ENCODE measurements at places on chromosomes 2 and 18.

DNA sequence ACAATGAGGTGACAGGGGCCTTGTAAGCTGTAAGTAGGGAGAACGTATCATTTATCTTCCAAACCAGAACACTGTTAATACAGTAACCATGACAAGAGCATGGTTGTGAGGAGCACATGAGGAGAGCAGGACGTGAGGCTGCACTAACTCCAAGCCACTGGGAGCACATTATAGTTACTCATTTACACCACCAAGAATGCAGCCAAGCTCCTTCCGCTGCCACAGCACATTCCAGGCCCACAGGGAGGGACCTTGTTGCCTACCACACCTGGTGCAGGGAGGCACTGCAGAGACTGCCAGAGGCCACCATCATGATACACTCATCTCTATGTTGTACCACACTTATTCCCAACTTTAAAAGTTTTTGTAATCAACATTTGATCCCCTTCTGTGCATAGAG lies 13.5 kb upstream of the SFXN5 start:
- DNase-seq: no peak

DNA sequence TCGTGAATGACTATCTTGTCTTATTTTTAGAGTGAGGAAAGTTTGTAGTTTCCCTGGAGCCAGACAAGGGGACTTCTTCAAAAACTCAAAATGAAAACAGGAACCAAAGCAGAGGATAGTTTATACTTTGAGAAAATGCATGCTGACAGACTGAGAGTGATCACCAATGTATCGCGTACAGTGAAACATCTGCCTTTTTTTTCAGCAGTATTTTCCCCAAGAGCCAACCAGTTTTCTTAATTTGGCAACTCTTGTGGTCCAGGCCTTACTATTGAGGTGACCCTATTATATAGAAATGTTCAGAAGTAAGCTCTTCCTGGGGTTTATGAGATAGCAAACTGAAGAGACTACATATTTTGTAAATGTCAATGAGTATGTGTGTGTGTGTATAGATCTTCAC lies 153.7 kb upstream of the VRK2 start:
- DNase-seq: peak; percentile 74

DNA sequence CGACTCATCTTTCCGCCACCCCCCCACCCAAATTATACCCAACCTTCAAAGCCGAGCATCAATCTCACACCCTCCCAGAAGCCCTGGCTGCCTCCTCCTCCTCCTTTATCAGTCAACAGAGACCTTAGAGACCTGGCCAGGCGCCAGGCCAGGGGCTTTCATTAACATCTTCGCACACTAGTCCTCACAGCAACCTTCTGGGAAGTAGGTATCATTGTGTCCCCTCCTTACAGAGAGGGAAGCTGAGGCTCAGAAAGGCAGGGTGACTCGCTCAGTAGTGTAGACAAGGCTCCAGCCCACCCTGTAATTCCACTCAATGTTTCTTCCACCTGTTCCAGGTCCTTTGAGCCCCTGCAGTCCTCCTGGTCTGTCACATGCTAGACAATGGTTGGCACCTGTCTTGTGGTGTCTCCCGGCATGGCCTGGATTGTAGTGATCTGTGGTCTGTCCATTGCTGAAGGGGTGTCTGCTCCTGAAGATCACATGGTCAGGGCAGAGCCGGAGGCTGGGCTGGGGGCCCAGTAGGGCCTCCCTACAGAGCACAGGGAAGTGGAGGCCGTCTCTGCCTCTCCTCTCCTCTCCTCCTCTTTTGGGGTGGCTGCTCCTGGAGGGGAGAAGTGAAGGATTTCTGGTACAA lies 36.0 kb downstream of the KLHL29 start:
- no peak for DNase-seq

DNA sequence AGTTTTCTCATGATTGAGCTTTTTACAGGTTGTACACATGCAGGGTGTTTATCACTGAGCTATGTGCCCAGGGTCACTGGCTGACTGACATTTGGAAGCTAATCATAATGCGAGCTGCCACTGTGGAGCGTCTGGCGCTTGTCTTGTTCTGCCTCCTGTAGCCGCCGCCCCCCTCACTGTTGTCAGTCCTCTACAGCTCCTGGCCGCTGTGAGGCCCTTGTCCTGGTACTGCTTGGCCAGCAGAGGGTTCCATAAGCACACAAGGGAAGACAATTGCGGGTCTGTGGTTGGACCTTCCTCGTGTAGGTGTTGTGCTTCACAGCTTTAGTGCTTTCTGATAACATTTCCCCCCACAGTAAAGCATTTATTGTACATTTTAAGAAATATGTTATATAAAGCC lies 105.6 kb upstream of the LDLRAD4 start:
- DNase-seq: no peak

DNA sequence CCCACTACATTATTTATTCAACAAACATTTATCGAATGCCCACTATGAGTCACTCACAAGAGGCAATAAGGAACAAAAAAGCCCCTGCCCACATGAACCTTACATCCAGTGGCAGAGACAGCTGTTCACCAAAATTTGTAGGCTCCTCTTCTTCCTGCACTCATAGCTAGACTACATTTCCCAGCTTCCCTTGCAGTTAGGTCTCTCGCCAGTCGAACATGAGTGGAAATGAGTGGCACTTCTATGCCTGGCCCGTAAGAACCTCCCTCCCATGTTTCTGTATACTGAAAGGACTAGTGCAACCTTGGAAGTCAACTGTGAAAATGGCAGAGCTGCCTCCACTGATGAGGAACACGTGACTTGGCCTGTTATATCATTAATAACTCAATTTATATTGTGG lies 19.4 kb upstream of the NCOA1 start:
- peak; percentile 38 for DNase-seq

DNA sequence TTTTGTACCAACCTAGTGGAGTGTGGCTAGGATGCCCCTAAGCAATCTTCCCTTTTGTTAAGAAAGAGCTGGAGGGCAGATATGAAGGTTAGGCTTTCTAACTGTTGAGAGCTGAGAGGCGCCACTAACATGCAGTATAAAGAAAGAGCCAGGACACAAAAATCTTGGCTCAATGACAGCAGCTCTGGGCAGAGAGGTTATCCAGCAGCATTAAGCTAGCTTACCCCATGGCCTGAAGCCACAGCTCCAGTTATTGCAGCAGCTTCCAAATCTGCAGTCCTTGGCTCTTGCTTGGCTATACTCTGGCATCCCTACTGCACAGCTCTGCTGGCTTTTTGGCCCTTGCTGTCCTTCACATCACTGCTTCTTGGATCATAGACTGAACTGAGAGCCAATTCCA lies 213.4 kb downstream of the GPD2 start:
- no peak for DNase-seq

GRCh38 chr2:122856696-122857095 lies 1101.2 kb downstream of the TSN start:
- no peak for DNase-seq

DNA sequence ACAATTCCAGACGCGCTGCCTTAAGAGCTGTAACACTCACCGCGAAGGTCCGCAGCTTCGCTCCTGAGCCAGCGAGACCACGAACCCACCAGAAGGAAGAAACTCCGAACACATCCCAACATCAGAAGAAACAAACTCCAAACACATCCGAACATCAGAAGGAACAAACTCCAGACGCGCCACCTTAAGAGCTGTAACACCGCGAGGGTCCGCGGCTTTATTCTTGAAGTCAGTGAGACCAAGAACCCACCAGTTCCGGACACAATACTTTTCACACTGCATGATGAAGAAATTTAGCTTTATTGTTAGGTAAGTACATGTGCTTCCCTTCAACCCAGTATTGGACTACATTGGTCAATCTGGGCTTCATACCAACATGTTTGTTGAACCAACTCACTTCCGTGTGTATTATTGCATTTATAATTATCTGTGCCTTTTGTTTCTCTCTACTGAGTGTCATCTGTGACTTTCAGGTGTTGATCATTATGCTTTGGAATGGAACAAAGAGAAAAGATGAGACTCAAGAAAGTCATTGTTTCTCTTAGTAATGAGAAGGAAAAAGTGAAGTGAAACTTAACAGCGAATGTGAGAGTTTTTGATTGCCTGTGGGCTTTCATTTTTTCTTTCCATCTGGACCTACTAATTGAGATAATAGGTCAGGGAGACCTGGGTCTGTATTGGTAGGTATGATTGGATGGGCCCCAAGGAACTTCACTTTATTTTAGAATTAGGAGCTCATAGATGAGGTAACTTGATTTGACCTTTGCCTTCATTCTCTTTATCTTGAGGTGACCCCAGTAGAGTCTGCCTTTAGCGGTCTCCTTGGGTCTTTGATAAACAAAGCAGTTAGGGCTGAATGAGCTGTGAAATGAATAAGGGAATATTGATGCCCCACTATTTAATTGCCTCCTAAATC lies 76.1 kb upstream of the CAVIN2 start:
- DNase-seq: peak; percentile 62

GRCh38 chr2:109510136-109511028 lies 103.4 kb downstream of the SEPTIN10 start:
- peak; percentile 83 for DNase-seq

DNA sequence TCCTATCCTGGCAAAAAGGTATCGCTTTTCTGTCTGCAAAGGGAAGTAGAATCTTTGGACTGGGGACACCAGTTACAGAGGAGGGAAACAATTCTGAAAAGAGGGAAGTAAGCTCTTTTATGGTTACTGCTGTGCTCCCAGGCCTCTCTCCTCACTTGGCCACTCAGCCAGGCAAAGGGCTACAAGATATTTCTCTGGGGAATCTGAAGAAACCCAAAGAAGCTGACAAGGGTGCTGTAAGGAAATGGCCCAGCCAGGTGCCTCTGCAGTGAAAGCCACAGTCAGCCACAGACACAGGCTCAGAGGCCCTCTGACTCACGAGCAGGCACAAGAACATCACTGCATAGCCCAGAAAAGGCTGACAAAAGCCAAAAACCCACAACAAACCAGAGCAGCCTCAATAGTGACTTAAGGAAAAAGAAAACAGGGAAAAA lies 5.8 kb downstream of the HDLBP start:
- peak; percentile 89 for DNase-seq

DNA sequence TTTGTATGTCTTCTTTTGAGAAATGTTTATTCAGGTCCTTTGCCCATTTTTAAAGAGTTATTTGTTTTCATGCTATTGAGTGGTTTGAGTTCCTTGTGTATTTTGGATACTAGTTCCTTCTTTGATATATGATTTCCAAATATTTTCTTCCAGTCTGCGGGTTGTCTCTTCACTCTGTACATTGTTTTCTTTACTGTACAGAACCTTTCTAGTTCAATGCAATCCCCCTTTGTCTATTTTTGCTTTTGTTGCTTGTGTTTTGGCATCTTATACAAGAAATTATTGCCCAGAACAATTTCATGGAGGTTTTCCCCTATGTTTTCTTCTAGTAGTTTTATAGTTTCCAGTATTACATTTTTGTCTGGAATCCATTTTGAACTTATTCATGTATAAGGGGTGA lies 62.5 kb upstream of the ACVR1C start:
- no peak for DNase-seq

DNA sequence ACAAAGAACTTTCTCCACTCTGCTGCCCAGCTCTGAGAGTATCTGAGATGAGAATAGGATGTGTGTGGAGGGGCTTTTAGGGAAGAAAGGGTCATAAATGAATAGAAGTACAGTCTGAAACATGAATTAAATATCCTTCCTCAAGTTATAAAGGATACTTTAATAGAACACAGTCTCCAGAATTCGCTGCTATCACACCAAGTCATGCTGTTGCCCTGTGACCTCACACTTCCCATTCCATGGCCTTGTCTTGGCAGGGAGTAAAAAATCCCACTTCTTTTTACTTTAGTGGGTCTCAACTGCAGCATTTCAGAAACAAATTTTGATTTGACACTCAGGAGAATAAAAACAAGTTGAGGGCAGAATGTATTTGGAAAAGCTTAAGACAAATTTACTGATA lies 3.8 kb upstream of the RPE start:
- DNase-seq: no peak

DNA sequence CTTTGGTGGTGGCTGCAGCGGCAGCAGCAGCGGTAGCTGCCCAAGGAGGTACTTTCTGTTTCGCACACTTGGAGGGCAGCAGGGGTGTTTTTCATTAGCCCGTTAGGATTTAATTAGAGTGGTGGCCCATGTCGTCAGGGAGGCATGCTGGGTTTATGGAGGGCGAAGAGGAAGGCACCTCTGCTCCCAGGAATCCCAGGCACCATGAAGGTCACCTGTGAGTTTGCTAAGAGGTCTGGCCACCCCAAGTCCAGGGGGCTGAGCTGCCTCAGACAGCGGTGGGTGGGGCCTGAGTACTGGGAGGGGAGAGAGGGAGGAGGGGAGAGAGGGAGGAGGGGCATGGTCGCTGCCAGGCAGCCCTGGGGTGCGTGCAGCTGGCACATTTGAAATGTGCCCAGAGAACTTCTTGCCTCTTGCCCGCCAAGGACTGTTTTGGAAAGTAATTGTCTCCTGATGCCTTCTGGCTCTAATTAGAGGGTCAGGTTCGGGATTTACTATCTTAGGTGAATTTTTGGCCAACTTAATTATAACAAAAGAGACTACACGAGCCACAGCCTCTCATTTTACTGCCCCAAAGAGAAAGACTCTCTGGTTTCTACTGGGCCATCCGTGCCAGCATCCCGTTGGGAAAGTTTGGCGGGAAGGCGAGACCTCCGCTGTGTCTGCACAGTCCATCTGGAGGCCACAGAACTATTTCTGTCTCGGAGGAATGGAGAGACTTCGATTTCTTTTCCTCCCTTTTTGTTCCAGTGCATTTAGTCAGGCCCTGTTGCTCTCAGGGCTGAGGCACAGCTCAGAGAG lies 62.0 kb downstream of the GLI2 start:
- DNase-seq: no peak

GRCh38 chr2:149004836-149005235 lies 33.7 kb upstream of the LYPD6B start:
- DNase-seq: no peak

- no peak for DNase-seq
Observed at GRCh38 chr2:1321321-1321720, 91.9 kb upstream of the TPO start.

- no peak for DNase-seq
Observed at GRCh38 chr2:149613704-149614103, 26.1 kb upstream of the MMADHC start.

GRCh38 chr2:217932803-217933616 lies 69.8 kb downstream of the TNS1 start:
- no peak for DNase-seq

GRCh38 chr2:122451040-122451439 lies 695.6 kb downstream of the TSN start:
- peak; percentile 48 for DNase-seq

DNA sequence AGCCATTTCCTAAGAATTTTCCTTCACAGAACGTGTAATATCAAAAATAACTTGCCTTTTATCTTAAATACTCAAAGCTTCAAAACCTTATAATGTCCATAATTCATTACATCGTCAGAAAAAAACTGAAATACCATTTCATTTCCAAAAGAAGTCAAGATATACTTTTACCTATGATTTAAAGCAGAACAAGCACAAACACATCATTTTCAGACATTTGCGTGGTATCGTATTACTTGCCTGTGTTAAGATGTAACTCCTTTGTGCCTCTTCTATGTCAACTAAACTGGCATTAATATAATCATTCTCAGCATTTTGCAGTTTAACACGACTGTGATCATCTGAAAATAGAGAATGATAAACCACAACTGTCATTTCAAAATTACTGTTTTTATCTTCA lies 47.5 kb downstream of the PTPN2 start:
- no peak for DNase-seq
